ENCODE measurements at places on chromosomes 3 and 15. TPM values are rescaled to one million over a fixed set of nuclear protein-coding genes. Genes with fewer than 3 reads are reported as not detected.

Gene MKRN2OS
- not detected for total RNA-seq

Gene THUMPD3
- 60.6 TPM for total RNA-seq

Gene SLC9C1
- total RNA-seq, result not detected

Gene WNT5A
- total RNA-seq, result not detected

Gene TGM5
- total RNA-seq, result not detected

Gene PPP1R14D
- not detected for total RNA-seq

Data from activated CD4-positive, alpha-beta memory T cell treated with anti-CD3 and anti-CD28 coated beads for 36 hours (primary cell).